Muscle of leg (tissue), 16 donors: ENCODE measurements at places on chromosomes 5 and 9. TPM values are rescaled to one million over a fixed set of nuclear protein-coding genes. Genes with fewer than 3 reads are reported as not detected.
A peak's percentile ranks its signal among the peaks of the same experiment; 100 is the strongest.

DNA sequence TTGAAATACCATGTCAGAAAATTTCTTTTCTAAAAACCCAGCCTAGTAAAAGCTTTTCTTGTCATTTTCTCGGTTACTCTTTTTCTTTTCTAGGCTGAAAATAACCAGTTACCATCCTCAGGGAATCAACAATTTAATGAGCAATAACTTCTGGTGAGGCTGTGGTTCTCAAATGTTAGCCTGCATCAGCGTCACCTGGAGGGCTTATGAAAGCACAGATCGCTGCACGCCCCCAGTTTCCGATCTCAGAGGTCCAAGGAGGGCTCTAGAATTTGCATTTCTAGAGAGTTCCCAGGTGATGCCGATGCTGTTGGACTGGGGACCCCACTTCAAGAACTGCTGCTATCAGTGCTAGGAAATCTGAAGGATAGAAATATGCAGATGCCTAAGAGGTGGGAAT lies 28.9 kb upstream of the TLE1 start:
- DNase-seq, result no peak
- no peaks in the 10 kb centered on the region for H3K4me1 ChIP-seq
- H3K36me3 ChIP-seq, result no peaks in the 10 kb centered on the region
- H3K27ac ChIP-seq, result no peak overlapping the region

CDH10 gene
- polyA plus RNA-seq, result 0.33 TPM

TLX3 gene
- not detected for polyA plus RNA-seq

SNAPC4 gene
- polyA plus RNA-seq, result 6.8 TPM

FOXE1 gene
- polyA plus RNA-seq, result not detected

GRCh38 chr5:54738118-54738972 lies 220.8 kb downstream of the SNX18 start:
- H3K4me1 ChIP-seq, result peaks cover 8% of the 10 kb centered on the region
- H3K27ac ChIP-seq, result no peak overlapping the region
- no peak overlapping the region for H3K4me3 ChIP-seq
- no peaks in the 10 kb centered on the region for H3K36me3 ChIP-seq
- no peaks in the 10 kb centered on the region for H3K27me3 ChIP-seq

DNA sequence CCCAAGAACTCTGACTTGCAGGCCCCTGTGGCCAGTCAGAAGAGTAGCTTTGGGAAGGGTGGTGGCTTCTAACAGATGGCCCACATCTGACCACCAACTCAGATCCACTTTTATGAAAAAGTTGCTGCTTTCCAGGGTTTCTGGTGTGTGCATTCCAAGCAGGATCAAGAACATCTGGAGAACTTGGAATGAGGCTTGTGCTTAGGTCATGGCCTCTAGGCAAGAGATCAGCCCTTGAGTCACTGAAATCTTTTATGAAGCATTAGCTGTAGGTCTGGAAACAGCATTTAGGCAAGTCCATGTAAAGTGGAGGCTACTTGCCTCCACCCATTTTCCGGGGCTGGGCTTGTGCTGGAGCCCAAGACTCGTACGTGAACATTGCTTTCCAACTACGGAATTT lies 433.3 kb downstream of the SH3GL2 start:
- H3K36me3 ChIP-seq, result no peaks in the 10 kb centered on the region
- no peak overlapping the region for H3K4me3 ChIP-seq
- H3K27me3 ChIP-seq, result no peaks in the 10 kb centered on the region
- H3K27ac ChIP-seq, result no peak overlapping the region
- H3K4me1 ChIP-seq, result no peaks in the 10 kb centered on the region
- DNase-seq, result no peak

DNA sequence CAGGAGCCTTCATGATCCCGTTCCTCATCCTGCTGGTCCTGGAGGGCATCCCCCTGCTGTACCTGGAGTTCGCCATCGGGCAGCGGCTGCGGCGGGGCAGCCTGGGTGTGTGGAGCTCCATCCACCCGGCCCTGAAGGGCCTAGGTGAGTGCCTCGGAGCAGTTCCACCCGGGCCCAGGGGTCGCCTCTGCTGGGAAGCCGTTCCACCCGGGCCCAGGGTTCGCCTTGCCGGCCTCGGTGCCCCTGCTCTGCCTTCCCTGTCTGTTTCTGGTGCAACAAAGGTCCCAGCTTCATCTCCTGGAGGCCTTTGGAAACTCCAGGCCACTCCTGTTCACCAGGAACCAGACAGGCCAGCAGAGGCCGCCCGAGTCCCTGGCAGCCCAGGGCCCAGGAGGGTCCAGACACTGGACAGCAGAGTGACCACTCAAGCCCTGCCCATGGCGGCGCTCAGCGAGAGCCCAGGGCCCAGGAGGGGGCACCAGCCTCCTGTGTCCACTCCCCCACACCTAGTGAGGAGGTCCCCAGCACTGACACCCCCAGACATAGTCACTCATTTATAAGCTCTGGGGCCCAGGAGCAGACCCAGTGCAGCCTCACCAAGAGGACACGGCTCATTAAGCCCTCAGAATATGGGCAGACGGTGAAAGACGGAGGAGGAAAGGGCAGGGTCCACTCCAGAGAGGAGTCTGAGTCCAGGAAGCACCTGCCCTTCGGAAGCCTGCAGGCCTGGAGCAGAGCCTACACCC lies 7.5 kb downstream of the SLC6A19 start:
- peak; percentile 27 for DNase-seq
- peaks cover 31% of the 10 kb centered on the region for H3K4me1 ChIP-seq
- H3K4me3 ChIP-seq, result no peak overlapping the region
- peaks cover 36% of the 10 kb centered on the region for H3K27me3 ChIP-seq

C9 gene
- polyA plus RNA-seq, result 0.40 TPM

OR1J2 gene
- not detected for polyA plus RNA-seq

GRCh38 chr9:92608909-92609445 lies 61.0 kb downstream of the IPPK start:
- DNase-seq, result peak; percentile 92
- peak overlapping the region; percentile 96 for H3K27ac ChIP-seq
- no peaks in the 10 kb centered on the region for H3K27me3 ChIP-seq

PCA3 gene
- polyA plus RNA-seq, result 1.2 TPM

DNA sequence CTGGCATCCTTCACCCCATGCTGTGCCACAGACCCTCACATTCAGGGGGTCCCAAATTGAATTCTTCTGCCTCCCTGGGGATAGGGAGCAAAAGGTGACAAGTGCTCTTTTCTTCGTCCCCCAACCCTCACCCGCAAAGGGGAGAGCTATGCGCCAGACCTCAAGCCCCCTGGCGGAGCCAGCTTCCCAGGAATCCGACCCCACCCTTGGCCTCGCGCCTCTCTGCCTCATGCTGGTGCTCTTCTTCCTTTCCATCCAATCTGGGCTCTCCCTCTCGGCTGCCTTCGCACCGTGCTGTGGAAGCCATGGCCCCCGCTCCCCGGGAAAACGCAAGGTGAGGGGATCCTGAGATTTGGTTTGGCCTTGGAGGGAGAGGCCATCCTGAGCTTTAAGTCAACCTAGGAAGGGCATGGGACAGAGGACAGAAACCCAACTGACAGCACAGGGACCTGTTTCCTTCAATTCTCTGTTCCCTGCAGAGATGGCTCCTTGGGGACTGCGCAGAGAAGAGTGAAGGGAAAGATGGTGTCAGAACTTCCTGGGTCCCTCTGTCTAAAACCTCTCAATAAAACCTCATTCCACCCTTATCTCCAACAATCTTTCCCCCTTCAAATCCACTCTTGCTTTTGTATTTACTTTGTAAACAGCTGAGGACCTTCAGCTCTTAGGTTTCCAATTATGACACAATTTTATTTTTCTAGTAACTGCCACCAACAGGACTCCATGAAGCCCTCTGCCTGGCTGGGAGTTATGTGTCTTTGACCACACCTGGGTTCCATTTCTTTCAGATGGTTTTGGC lies 36.3 kb upstream of the CRB2 start:
- peaks cover 22% of the 10 kb centered on the region for H3K4me1 ChIP-seq
- no peak overlapping the region for H3K27ac ChIP-seq
- no peak overlapping the region for H3K4me3 ChIP-seq

- no peaks in the 10 kb centered on the region for H3K27me3 ChIP-seq
- peaks cover 9% of the 10 kb centered on the region for H3K4me1 ChIP-seq
- H3K4me3 ChIP-seq, result no peak overlapping the region
- no peaks in the 10 kb centered on the region for H3K36me3 ChIP-seq
- H3K27ac ChIP-seq, result no peak overlapping the region
Measured at GRCh38 chr5:127957183-127957582, 126.4 kb upstream of the SLC12A2 start.

GRCh38 chr5:149285153-149285552 lies 13.5 kb downstream of the AFAP1L1 start:
- no peak overlapping the region for H3K4me3 ChIP-seq
- peak overlapping the region; percentile 86 for H3K27ac ChIP-seq
- H3K4me1 ChIP-seq, result peaks cover 55% of the 10 kb centered on the region
- no peaks in the 10 kb centered on the region for H3K27me3 ChIP-seq

DNA sequence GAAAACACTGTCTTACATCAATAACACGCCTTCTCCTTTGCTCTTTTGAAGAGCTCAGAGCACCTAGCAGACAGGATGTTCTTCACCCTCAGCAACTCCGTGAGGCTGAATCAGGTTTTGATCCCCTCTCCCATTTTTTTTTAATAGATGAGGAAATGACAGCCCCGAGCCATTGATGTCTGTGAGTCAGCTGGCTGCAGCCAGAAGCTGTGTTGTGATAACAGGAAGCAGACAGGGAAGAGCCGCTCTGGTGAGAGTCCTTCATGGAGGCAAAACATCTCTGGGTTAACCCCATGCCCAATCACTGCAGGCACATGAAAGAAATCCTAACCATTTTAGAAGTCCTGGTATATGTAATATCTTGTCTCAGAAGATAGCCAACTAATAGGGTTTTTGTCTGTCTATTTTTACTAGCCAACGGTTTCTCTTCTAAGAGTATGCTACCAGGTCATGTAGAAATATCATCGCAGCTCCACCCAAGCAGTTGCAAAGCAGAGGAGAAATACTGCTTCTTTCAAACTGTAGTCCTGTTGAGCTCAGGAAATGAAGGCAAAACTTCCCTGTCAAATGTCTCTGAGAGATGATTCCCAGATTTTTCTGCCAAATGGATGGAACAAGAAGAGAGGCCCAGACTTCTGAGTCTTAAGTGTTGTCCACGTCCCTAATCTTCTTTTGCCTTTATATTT lies 568.9 kb downstream of the CCDC171 start:
- no peak overlapping the region for H3K27ac ChIP-seq

DNA sequence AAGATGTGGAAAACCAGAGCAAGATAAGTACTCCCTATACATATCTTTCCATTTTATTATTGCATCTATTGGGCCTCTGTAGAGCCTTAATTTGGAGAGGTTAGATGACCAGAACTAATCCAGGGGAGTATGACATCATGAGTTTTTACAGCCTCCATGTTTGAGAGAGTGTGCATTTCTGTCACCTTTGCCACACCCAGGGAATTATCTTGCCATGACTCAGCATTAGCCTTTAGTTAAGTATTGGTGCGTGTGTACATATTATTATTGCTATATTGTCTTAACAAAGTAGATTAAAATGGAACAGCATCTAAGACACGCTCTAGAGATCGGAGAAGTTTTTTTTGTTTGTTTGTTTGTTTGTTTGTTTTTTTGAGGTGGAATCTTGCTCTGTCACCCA lies 27.6 kb downstream of the DIMT1 start:
- peaks cover 31% of the 10 kb centered on the region for H3K36me3 ChIP-seq
- H3K27me3 ChIP-seq, result no peaks in the 10 kb centered on the region
- H3K4me3 ChIP-seq, result no peak overlapping the region
- no peak overlapping the region for H3K27ac ChIP-seq

DNA sequence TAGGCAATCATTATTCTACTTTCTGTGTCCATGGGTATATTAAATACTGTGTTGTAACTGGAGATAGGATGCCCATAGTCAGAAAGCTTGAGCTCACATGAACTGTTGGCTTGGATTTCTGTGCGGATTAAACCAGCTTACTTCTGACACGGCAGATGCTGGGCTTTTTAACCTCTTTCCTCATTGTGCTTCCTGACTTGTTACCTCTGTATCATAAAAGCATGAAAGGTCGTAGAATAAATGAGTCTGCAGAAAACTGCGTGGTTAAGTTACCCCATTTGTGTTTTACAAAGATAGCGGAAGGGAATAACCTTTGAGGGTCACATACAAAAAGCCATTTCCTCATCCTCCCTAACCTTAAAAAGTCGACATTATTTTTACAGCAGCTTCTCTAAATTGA lies 199.5 kb upstream of the DMRT1 start:
- no peak overlapping the region for H3K27ac ChIP-seq
- H3K4me1 ChIP-seq, result no peaks in the 10 kb centered on the region

GRCh38 chr5:132674671-132675506 lies 1.1 kb downstream of the IL4 start:
- no peaks in the 10 kb centered on the region for H3K4me1 ChIP-seq
- no peaks in the 10 kb centered on the region for H3K27me3 ChIP-seq
- no peaks in the 10 kb centered on the region for H3K36me3 ChIP-seq
- no peak overlapping the region for H3K4me3 ChIP-seq
- no peak overlapping the region for H3K27ac ChIP-seq

- H3K27ac ChIP-seq, result no peak overlapping the region
- peak; percentile 70 for DNase-seq
- no peak overlapping the region for H3K4me3 ChIP-seq
- H3K27me3 ChIP-seq, result no peaks in the 10 kb centered on the region
- H3K36me3 ChIP-seq, result peaks cover 2% of the 10 kb centered on the region
- H3K4me1 ChIP-seq, result peaks cover 8% of the 10 kb centered on the region
Measured at GRCh38 chr5:83564069-83564749, 92.7 kb downstream of the VCAN start.

PHF24 gene
- 0.32 TPM for polyA plus RNA-seq

ARL10 gene
- polyA plus RNA-seq, result 10.0 TPM

DNA sequence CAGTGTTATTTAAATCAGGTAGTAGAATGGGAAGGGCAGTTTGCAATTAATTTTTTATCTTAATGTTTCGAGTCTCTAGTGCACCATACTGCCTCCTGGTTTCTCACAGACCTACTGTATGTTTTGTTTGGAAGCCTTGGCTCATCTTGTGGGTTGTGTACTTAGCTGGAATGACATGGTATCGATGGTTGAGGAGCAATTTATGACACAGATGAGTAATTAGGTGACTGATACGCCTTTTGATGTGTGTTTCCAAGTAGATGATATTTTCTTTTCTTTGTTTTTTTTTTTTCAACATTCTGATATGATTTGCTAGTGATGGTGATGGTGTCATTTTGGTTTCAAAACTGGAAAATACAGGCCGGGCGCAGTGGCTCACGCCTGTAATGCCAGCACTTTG lies 16.1 kb downstream of the BASP1 start:
- DNase-seq, result no peak
- no peaks in the 10 kb centered on the region for H3K27me3 ChIP-seq
- no peak overlapping the region for H3K27ac ChIP-seq
- H3K4me1 ChIP-seq, result peaks cover 6% of the 10 kb centered on the region
- H3K36me3 ChIP-seq, result no peaks in the 10 kb centered on the region

DNA sequence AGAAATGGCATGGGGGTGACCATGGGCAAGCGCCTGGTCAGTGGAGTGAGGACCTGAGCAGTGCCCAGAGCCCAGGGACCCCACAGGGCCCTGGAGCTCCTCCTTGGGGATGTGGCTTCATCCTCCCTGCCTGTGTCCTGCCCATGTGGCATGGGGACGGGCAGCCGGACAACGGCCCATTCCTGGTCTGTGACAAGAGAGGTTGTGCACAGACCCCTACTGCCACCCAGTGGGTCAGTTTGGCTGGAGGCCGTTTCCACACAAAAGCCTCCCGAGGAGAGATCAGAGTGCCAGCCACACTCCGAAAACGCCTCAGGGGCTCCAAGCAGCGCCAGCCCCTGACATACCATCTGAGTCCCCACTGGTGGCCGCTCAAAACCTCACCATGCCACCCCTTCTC lies 19.8 kb downstream of the SLC6A18 start:
- H3K36me3 ChIP-seq, result no peaks in the 10 kb centered on the region
- no peaks in the 10 kb centered on the region for H3K4me1 ChIP-seq
- no peak overlapping the region for H3K27ac ChIP-seq
- DNase-seq, result no peak
- H3K27me3 ChIP-seq, result peaks cover 69% of the 10 kb centered on the region

ZNF354C gene
- 8.4 TPM for polyA plus RNA-seq

- no peaks in the 10 kb centered on the region for H3K27me3 ChIP-seq
- H3K4me3 ChIP-seq, result no peak overlapping the region
- H3K4me1 ChIP-seq, result no peaks in the 10 kb centered on the region
- no peak for DNase-seq
- no peak overlapping the region for H3K27ac ChIP-seq
Measured at GRCh38 chr9:3263698-3264097, 262.1 kb downstream of the RFX3 start.
